ENCODE measurements at places on chromosomes 1 and 21.

DNA sequence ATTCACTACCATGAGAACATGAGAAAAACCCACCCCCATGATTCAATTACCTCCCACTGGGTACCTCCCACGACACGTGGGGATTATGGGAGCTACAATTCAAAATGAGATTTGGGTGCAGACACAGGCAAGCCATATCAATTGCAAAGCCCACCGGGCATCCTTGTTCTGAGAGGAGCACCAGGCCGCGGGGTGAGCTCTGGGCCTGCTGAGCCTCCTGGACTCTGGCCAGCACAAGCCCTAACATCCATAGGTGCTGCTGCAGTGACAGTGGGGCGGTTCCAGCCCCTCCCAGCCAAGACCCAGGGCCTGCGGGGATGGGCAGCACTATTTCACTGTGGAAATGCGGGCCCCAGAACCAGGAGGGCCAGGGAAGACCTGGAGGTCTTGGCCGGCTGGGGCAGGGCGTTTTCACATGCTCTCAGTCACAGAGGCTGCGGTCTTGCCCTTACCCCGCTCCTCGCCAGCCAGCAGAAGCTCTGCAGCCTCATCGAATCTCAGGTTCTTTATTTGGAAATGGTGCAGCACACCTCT is 103.8 kb downstream of the PCBP3 start:
- DNase-seq = no peak

GRCh38 chr1:170545476-170545875 is 13.5 kb downstream of the GORAB start:
- no peak for DNase-seq

DNA sequence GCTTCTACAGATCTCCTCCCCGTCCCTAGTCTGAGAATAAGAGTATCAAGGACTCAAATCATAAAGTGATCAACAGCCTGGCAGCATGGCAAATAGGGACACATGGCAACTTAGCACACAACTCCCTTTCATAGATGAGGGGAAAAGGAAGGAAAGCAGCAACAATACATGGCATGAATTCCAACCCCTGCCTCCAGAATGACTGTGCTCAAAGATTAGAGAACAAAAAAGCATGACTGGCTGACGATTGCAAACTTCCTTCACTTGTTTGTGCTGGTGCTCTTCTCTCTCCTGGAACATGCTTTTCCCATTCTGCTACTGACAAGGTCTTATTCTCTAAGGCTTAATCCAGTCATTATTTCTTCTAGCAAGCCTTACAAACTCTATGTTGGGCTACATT is 11.5 kb downstream of the KTI12 start:
- no peak for DNase-seq

- DNase-seq = no peak
These were observed 812 bp downstream of the NBPF1 start for GRCh38 chr1:16612332-16613172.

DNA sequence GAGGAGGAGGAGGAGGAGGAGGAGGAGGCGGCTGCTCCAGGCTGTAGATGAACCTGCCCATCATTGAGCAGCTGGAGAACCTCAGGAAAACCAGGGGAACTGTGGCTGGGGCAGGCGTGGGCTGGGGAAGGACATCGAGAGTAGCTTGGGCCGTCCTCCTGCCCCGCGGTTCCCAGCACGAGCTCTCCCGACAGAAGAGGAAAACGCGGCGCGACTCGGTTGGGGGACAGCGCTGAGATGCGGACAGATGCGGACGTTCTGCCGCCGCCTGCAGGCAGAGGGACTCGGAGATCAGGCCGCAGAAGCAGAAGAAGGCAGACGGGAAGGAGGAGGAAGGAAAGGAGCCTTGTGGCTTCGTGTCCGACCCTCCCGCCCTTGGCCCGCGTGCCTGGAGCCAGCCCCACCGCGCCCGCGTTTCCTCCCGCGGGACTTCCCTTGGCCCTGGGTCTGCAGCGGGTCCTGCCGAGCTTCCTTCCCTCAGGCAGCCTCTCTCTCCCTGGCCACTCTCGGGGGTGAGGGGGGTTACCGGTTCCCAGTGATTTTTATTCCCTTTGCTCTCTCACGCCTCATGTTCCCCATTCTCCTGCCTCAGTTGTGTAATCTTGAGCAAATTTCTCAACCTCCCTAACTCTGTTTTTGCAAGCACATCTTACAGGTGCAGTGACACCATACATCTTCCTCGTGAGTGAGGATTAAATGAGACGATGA is 1.7 kb upstream of the TNFRSF9 start:
- peak; percentile 19 for DNase-seq

GRCh38 chr21:18178509-18178908 is 66.1 kb upstream of the CHODL start:
- no peak for DNase-seq

GRCh38 chr21:36419241-36419640 is 34.0 kb downstream of the CHAF1B start:
- DNase-seq = no peak

DNA sequence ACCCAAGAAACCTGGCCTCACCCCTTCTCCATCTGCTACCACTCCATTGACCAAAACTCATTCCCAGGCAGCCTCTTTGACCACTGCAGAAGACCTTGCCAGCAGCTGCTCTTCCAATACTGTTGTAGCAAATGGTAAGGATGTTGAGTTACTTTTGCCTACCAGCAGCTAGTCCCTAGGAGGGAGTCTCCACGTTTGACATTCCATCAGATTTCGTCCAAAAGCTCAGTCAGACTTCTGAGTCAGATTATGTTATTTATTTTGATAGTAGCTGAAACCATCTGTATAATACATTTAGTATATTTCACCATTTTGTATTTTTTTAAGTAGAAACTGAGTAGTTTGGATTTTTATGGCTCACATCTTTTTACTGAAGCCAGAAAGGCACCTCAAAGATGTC is 51.5 kb upstream of the WNT2B start:
- DNase-seq = no peak

DNA sequence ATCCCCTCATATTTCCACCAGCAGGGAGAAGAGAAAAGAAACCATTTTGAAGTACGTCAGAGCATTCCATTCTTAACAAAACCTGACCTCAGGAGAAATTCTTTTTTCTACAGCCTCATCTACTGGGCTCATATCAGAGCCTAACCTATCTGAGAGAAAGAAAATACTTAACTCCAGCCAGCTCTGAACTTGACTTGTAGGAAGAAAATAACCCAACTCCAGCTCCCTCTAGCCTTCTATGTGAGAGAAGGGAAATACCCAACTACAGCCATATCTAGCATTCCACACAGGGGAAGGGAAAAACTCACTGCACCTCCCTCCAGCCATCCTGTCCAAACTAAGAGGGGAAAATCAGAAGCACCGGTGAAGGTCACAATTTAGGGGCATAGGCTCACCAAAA is 57.7 kb downstream of the SPATA6 start:
- no peak for DNase-seq

- DNase-seq = no peak
These were observed 55.5 kb downstream of the GABPA start for GRCh38 chr21:25790122-25790877.

GRCh38 chr1:186089940-186090339 is 285.1 kb downstream of the TPR start:
- DNase-seq = no peak

GRCh38 chr1:26096471-26096870 is 15.2 kb upstream of the PDIK1L start:
- no peak for DNase-seq

DNA sequence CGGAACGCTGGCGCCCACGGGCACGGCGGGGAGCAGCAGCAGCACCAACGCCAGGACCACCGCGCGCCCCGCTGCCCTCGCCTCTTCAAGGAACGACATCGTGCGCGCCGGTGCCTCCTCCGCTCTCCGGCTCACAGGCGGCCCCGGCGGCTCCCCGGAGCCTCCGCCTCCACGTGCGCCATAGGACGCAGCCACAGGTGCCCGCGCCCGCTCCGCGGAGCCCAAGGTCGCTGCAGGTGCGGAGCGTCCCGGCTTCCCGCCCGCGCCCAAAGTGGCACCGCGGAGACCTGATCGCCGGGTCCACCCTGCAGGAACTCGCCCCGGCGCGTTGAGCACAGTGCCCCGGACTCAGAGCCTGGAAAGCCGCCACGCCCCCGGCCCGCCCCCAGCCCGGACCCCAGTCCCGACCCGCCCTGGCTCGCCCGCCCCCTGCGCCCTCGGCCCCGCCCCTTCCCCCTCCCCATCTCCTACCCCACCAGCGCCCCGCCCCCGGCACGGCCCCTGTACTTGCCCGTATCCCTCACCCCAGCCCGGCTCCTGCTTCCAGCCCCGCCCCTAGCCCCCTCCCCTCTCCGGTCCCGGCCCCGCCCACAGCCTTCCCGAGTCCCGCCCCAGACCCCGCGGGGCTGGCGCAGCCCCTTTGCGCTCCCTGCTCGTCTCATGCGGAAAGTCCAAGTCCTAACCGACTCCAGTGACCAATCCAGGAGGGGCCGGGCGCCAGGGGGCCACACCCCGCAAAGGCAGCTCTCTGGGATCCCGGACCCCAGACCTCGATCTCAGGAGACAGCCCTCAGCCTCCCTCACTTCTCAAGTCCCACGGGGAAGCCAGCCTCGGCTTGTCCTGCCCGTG is at the start of gene MEGF6:
Gene MEGF6, minus strand, starts transcription at position 339 of the 850 bp plus-strand sequence. Its CDS starts 240 bp downstream, at position 99.
- peak; percentile 61 for DNase-seq

DNA sequence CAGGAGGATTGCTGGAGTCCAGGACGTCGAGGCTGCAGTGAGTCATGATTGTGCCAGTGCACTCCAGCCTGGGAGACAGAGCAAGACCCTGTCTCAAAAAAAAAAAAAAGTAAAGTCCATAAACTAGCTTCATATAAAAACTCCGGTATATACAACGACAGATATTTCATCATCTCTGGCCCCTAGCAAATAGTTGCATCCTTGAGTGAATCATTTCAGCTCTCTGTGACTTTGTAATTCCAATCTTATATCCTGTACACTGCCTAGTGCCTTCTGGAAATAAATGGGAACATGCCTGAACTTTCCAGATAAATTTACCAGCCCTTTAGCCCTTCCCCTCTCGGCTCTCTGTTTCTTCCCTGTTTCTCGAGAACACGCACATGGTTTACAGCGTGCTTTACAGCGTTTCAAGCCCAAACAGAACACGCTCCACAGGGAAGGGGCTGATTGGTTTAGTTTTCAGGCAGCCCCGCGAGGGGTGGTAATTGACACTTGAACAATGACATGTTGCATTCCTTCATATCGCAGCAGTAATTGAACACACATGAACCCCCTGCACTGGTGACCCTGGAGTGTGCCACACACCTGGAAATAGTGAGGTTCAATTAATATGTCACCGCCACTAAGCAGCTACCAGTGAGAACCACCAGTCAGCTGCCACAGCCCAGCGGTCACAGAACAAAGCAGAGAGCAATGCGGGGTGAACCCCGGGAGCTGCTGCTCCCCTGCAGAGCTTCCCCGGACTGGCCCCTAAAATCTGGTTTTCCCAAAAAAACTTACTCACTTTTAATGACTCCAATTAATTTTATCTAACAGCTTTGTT is 35.7 kb upstream of the SIM2 start:
- no peak for DNase-seq

- no peak for DNase-seq
These were observed 533.6 kb downstream of the PTPRC start for GRCh38 chr1:199172171-199173124.

- no peak for DNase-seq
These were observed 480.0 kb upstream of the PKN2 start for GRCh38 chr1:88204111-88204510.

GRCh38 chr1:233224311-233224710 is 71.2 kb downstream of the PCNX2 start:
- no peak for DNase-seq

DNA sequence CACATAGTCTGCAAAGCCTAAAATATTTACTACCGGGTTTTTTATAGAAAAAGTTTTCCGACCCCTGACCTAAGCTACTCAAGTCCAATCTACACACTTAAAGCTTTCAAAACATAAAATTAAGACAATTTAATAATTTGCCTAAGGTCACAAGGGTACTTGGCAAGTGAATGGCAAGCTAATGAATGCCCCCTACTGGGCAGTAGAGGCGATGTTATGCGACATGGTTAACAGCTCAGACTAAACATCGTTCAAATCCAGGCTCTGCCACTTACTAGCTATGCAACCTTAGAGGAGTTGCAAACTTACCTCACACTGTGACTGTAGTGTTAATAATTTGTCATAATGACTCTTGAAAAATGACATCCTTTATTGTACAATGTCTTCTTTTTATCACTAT is 317.2 kb upstream of the NFIA start:
- DNase-seq = no peak

- no peak for DNase-seq
These were observed 103.1 kb upstream of the CSF3R start for GRCh38 chr1:36585569-36586548.

GRCh38 chr1:75492011-75492410 is 118.9 kb downstream of the SLC44A5 start:
- no peak for DNase-seq

- DNase-seq = no peak
These were observed 113.5 kb downstream of the RIPK4 start for GRCh38 chr21:41653243-41653953.

DNA sequence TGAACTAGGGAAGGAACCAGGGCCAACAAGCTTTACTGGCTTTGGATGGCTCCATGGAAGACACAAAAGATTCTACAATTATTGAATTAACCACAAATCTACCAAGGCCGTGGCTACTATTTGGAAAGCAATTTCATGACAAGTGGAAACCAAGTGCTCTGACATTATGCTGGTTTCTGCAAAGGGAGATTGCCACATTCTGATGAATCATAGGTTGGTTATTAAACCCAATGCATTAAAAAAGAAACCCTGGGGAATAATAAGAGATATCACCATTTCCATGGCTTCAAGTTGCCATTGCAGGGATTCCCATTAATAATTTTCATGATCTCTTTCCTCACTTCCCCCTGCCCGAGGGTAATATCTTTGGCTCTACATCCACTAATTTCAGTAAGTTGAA is 359.2 kb upstream of the NCAM2 start:
- no peak for DNase-seq

DNA sequence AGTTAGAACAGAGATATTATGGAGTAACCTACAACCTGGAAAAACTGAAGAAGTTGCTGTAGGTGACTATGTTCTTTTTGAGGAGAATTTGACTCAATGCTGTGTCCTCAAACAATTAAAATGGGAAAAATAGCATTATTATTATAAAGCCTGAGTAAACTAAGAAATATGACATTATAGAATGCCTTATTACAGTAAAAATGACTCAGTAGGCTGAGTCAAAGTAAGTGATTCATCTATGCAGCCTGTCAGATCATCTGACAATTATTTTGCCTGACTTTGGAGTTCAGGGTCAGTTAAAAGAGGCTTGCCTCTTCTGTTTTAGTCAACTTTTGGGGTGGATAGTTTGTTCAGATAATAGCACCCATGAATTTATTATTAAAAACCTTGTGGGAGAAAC is 150.8 kb upstream of the PTGFR start:
- no peak for DNase-seq

GRCh38 chr1:74699331-74699730 is 25.7 kb upstream of the ERICH3 start:
- DNase-seq = no peak

GRCh38 chr1:205293350-205294074 is 28.0 kb downstream of the NUAK2 start:
- no peak for DNase-seq

DNA sequence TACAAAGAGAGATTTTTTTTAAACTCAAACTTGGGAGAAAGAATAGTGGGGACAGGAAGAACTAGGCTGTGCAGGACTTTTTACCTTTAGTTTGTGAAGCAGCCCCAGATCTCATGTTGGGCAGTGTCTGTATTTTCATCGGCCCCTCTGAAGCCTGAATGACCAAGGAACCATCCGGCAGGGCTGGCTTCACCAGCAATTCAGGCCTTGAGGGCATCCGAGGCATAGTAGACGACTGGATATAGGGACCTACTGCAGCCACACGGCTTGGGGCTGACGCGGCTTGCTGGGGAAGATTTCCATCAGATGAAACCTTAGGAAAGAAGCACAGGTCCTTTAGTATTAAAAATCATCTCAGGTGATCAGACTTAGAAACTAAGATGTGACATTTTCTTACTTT is 43.7 kb downstream of the TP53BP2 start:
- no peak for DNase-seq

GRCh38 chr1:214476229-214476985 is 75.0 kb downstream of the PTPN14 start:
- no peak for DNase-seq

All from stimulated activated naive CD4-positive, alpha-beta T cell treated with Interleukin-2 at 50 U/mL for 16 hours (primary cell).